ENCODE measurements at places on chromosomes 4 and X.

GRCh38 chr4:153852501-153852900 is 63.6 kb upstream of the SFRP2 start:
- no peak for DNase-seq

GRCh38 chrX:145630806-145631435 is 186.7 kb upstream of the SLITRK2 start:
- no peak for DNase-seq

- no peak for DNase-seq
These were observed 65.4 kb downstream of the RTL3 start for GRCh38 chrX:78593701-78594100.

DNA sequence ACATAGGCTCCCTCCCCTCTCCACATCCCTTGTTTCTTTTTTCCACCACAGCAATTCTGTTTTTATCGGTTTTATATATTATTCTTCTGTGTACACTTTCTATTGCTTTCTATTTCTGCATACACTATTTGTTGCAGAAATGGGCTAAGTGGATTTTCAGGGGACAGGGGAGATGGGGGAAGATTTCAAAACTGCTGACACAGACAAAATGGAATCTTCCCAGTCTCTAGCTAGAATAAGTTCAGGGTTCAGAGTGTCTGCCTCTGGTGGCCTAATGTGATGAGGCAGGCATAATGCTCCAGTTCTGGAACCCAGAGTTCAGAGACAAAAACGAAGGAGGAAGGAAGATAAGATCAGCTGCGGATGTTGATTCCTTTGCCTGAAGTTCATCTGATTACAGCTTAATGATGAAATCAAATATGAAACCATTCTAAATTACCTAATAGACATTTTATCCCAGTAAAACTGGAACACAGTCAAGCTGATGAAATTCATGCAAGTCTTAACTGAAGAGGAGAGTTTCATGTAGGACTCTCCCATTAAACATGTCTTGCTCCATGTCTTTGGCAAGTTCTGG is 447.1 kb downstream of the AFF2 start:
- no peak for DNase-seq

DNA sequence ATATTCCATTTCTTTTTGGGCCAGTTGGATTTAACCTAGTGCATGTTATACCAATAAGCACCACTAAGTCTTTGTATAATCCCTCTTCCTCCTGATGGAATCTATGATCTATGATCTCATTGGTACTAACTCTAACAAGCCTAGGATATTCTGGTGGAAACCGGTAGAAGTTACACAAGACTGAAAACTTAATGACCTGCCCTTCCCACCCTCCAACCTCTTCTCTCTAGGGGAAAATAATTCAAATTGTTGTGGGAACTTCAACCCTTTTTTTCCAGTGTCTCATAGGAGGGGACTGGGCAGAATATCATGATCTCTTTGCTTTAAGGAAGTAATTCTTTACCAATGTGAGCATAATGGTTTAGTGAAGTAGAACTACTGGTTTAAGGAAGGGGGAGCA is 289.5 kb upstream of the BOD1L1 start:
- no peak for DNase-seq

DNA sequence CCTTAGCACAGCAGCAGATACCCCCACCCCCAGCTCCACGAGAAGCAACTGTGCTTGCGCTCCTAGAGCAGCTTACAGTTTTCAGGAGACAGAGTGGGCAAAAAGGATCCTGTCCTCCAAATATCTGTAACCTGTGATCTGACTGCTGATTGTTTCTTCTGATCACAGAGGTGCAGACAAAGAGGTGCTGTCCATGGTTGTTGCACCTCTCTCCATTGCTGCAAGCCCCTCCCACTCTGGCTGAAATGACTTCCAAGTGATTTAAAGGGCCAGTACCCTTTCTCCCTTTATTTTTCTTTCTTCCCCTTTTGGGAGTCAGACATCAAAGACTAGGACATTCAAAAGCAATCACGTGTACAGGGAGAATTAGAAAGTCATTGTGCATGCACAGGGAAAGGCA is 205.3 kb upstream of the GEMIN8 start:
- DNase-seq, result no peak
